Progenitor cell of endocrine pancreas (in vitro differentiated cells): ENCODE measurements at places on chromosomes 5 and 9. TPM values are rescaled to one million over a fixed set of nuclear protein-coding genes. Genes with fewer than 3 reads are reported as not detected.

DNA sequence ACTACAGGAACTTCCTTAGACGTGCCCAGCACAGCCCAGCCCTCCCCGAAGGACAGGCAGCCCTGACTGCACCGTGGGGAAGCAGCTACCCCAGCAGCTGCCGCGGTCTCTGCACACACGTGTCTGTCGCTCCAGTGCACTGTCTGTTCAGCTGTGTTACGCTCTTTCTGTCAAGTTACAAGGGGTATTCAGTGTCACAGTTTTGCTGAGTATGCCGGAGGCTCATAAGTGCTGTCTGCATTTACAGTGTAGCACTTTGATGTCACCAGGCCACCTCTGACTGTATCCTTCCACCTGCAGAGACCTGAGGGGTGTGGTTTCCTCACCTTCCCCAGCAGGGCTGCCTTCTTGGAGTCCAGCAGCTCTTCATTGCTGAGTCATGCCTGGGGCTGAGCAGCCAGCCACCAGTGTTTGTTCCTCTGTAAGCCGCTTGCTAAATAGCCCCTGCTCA is 126.8 kb downstream of the EHMT1 start:
- DNase-seq: no peak

- no peak for DNase-seq
Observed at GRCh38 chr5:124302533-124302932, 443.9 kb downstream of the ZNF608 start.

- DNase-seq: no peak
Observed at GRCh38 chr9:86508208-86508903, 154.1 kb upstream of the TUT7 start.

DNA sequence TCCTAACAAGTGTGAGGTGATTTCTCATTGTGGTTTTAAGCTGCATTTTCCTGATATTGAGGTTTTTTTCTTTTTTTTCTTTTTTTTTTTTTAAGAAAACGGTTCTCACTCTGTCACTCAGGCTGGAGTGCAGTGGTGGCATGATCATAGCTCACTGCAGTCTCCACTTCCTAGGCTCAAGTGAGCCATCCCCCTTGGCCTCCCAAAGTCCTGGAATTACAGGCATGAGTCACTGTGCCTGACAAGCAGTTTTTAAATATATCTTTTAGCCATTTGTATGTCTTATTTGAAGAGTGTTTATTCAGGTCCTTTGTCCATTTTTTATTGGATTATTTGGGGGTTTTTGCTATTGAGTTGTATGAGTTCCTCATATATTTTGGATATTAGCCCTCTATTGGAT is 53.8 kb downstream of the GCNT1 start:
- DNase-seq: no peak

DNA sequence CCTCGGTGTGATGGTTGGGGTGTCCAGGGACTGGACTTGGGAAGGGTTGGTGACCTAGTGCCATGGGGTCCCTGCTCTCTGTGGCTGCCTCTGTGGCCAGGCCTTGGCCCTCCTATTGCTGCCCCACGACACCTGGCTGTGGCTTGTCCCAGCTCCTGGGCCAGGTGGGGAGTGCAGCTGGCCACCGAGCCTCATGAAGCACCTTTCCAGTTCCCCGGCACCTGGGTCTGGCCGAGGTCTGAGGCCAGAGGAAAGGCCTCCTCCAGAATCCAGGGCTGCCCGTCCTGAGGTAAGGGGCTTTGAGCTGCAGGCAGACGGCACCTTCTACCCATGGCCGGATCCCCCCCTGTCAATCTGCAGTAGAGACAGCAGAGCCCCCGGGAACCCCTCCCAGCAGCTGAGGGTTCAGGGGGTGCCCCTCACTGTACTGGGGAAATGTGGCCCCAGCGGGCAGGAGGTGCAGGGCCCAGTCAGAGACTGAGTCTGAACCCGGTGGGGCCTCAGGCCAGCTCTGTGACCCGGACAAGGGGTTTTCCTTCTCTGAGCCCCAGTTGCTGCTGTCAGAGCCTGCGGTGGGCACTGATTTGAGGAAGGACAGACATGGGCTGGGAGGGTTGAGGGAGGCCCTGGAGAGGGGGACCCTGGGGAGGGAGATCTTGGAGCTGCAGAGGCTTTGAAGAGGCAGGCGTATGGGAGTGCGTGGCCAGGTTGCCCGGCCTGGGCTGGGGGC is 54.5 kb downstream of the RXRA start:
- DNase-seq: no peak

GRCh38 chr9:17907779-17908508 is 329.1 kb downstream of the SH3GL2 start:
- DNase-seq: no peak

GRCh38 chr5:165333623-165334022 is 1828.2 kb downstream of the MAT2B start:
- no peak for DNase-seq

DNA sequence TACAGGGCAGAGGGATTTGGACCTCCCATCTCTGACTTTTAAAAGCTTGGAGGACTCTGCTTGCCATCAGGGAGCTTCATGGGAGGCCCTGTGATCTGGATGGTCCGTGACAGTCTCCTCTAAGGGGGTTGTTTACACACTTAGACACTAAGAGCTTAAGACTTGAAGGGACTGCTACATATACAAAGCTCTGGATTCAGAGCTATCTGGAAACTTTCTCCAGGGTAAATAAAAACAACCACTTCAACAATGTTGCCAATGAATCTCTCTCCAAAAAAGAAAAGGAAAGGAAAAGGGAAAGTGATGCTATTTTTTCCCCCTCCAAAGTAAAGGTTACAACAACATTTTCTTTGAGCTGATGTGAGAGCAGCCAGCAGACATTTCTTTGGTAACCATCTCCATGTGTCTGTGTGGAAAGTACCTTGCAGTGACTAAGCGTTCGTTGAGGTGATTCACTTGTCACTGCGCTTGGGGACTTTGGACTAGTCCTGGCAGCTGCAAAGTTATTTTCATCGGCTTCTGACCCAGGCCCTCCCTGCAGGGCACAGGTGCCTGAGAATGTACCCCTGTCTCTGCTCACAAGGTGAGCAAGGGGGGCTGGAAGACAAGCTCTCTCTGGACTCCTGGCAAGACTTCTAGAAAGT is 262.1 kb upstream of the KLF4 start:
- DNase-seq: no peak

DNA sequence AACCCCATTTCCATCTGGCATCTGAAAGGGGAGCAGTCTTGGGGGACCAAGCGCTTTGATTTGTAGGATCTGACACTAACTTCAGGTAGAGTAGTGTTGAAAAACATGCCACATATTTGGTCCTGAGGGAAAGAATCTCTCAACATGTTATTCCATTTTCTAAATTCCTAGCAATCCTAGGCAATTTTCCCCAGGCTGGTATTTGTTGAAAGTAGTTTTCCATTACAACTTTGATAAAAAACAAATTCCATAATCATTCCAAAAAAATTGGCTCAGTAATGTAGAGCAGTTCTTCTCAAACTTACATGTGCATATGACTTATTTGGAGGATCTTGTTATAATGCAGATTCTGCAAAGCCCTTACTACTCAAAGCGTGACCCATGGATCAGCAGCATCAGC is 477.9 kb downstream of the ACTL7B start:
- no peak for DNase-seq

- DNase-seq: no peak
Observed at GRCh38 chr5:122110987-122111386, 18.4 kb upstream of the ZNF474 start.

DNA sequence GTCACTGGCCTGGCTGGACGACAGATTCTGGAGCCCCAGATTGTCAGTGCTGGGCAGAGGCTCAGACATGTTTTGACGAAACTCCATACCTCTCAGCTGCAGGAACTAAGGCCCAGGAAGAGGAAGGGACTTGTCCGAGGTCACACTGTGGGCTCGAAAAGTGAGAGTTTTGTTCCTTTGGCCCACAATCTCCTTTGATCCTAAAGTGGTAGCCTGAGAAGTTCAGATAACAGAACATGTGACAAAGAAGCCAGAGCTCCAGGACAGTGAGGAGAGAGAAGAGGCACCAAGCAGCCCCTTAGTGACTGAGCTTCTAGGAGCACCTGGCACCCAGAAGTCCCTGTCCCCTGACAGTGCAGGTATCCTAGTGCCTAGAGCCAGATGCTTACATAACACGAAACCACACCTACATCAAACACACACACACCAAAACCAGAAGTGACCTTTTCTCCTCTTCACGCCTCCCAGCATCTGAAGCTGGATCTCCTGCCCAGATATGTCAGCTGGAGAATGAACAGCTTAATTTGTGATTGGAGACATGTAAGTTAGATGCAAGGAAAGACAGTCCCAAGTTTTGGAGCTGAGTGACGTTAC is 88.9 kb downstream of the ADRB2 start:
- DNase-seq: no peak

GRCh38 chr9:131318231-131319085 is 28.9 kb downstream of the PLPP7 start:
- no peak for DNase-seq

- DNase-seq: no peak
Observed at GRCh38 chr5:130870691-130871090, 294.4 kb downstream of the HINT1 start.

DNA sequence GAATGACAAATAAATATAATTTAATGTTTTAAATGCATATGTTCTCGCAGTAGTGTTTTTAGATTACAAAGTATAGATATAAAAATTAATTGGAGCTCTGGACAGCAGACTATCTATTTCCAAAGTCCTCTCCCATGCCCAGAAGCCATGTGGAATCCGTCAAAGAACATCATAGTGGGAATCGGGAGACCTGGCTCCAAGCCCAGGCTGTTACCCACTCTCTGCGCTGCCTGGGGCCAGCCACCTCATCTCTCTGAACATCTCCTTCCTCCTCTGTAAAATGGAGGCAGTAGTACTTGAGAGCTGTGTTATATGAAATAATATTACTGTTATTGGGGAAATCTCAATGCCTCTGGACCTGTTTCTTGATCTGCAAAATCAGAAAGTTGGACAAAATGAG is 58.1 kb upstream of the SLC30A5 start:
- no peak for DNase-seq

Gene RNF183
- 0.26 and 0.44 TPM in 2 replicates for total RNA-seq

Gene AJM1
- 5.1 and 5.8 TPM in 2 replicates for total RNA-seq

Gene PLAC8L1
- 1.5 and 2.0 TPM in 2 replicates for total RNA-seq
